ENCODE measurements at places on chromosomes 4 and X.
A peak's percentile ranks its signal among the peaks of the same experiment; 100 is the strongest.

GRCh38 chrX:94830717-94831116, 1156.7 kb downstream of the FAM133A start:
- DNase-seq = no peak

DNA sequence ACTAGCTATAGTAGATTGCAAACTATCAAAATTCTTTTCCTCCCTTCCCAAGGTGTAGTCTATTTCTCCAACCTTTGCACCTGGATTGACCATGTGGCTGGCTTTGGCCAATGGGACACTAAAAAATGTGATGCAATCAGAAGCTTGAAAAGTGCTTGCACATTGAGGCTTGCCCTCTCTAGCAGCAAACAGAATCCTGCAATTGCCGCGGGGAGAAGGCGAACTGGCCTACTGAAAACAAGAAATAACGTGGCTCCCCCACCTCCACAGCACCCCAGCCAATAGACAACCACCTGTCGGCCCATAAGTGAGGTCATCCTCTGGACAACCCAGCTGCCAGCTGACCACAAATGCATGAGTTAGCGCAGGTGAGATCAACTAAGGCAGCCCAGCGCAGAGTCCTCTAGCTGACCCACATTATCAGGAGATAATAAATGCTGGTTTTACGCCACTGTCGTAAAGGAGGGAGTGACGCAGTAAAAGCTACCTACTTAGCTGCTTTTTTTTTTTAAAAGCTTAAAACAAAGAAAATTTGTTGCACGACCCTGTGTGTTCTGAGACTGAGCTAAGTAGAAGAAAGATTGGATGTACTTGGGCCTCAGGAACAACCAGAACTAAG, 95.2 kb downstream of the GK start:
- no peak for DNase-seq

GRCh38 chr4:102783006-102783405, 22.2 kb upstream of the MANBA start:
- no peak for DNase-seq

GRCh38 chr4:47839259-47839658, 1.4 kb upstream of the CORIN start:
- DNase-seq = no peak

GRCh38 chr4:160795216-160795615, 1368.6 kb downstream of the FSTL5 start:
- DNase-seq = no peak

- no peak for DNase-seq
Measured at GRCh38 chrX:147741776-147742175, 169.9 kb upstream of the FMR1 start.

DNA sequence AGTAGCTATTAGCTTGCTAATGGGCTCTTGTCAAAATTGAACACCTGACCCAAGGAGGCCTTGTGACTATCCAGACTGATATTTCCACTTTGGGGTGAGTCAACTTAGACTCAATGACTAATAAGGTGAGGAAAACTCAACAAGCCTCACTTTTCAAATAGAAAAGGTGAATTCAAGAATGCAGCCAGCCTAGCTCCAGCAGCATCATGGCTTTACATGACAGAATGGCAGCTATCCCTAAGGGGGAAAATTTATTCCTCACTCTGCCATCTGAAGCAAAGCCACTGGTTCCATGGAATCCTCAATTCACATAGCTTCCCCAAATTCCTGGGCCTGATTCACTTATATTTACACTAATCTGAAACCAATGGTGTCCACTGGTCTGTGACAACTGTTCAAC, 29.1 kb upstream of the RAB9B start:
- no peak for DNase-seq

- no peak for DNase-seq
Measured at GRCh38 chr4:16824278-16824806, 74.1 kb downstream of the LDB2 start.

DNA sequence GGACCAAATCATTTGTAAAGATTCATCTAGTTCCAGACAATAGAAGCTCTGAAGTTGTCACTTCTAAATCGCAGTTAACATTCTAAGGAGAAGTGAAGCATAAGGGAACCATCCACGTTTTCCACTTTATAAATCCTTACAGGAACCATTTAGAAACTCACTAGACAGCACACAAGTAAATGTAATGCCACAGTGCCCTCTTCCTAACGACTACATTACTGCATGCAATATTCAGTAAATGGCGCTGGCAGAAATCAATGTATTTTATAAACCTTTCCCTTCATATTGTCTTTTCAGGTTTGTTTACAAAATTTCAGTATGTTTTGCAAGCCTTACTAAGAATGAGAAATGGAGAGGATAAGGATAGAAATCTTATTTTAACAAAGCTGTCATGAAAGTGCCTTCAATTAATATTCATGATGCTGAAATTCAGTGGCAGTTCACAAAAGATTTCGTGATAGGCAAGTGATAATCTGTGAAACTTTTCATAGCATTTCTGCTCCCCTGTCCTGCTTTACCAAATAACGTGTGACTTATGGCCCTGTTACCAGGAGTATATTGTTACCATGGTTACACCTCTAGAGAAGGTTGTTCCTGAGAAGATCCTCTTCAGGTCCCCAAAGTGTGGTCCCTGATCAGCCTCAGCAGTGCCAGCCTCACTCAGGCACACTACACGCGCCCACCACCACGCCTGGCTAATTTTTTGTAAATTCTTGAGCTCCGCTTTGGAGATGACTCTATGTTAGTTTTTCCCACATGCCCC, 54.2 kb downstream of the TMA16 start:
- no peak for DNase-seq

DNA sequence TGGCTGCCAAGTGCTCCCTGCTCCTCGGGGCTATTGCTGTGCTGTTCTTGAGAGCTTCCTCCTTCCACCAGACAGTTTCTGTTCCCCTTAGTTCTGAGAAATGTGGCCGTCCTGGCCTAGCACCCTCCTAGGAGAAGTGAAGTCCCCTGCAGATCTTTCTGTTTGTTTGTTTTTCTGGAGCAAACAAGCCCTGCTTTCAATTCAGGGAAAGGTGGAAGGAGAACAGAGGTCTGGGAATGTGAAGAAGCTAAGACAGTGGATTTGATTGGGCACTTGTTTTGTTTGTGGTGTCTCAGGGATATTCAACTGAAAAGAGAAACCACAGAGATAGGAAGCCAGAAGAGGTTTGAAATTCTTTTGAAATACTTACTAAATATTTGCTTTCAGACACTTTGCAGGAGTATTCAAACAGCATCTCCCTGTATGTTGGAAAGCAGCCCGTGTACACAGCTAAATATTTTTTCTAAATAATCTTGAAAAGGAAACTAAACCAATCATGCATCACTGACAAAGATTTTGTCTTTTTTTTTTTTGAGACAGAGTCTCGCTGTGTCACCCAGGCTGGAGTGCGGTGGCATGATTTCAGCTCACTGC, 36.5 kb upstream of the PPM1K start:
- DNase-seq = no peak

DNA sequence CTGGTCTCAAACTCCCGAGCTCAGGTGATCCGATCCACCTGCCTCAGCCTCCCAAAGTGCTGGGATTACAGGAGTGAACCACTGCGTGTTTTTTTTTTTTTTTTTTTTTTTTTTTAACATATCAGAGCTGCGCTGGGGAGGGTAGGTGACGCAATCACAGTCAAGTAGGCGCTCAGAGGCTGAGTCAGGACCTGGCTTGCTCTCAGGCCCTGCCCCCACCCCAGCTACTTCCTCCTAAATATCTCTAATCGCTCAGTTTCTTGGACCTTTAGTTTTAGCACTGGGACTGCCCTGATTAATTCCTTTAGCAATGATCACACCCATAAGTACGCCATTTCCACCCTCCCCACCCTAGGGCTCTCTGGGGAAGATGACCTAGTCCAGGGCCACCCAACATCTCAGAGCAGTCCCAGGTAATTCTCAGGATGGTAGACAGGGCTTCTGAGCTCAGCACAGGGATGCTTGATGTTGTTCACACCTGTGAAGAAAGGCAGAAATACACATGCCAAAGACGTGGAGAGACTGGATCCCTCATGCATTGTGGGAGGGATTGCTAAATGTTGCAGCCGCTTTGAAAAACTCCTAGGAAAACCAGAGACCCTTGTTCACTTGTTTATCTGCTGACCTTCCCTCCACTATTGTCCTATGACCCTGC, 50.2 kb downstream of the DDX3X start:
- peak; percentile 3 for DNase-seq

DNA sequence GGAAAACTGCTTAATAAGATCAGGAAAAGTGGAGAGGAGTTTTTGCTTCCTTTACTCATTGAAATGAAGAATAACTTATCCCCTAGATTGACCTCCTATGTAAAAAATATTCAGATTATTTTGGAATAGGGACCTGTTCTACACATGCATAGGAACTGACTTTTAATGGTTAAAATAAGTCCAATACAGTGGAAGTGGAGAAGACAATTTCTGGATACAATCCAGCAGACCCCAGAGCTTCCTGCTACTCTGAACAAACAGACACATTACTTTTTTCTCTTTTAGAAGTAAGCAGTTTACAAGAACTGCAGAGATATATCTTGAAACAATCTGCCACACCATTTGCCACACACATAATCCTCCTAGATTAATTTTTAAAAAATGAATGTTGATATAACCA, 129.7 kb downstream of the PPA2 start:
- DNase-seq = no peak

- no peak for DNase-seq
Measured at GRCh38 chr4:141352331-141352730, 131.6 kb downstream of the ZNF330 start.

- DNase-seq = no peak
Measured at GRCh38 chr4:74376888-74377483, 12.0 kb downstream of the EREG start.

DNA sequence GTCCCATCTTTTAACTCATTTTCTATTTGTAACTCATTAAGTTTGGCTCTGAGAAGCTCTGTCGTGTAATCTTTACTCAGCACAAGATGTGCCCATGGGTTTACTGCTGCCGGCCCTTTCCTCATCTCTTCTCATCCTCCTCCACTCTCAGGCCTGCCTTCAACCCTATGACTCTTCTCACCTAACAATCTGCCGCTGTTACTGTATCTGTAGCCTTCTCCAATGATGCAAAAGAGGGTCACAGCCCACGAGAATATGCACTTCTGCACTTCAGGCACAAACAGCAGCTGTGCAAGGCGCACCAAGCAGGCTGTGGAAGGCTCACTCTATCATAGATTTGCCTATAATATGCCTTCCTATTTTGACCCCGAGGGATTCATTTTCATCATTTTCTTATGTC, 546.5 kb upstream of the GALNTL6 start:
- DNase-seq = no peak

- peak; percentile 17 for DNase-seq
Measured at GRCh38 chr4:145805490-145805889, 125.5 kb downstream of the C4orf51 start.

GRCh38 chr4:26252349-26253025, 68.3 kb upstream of the RBPJ start:
- no peak for DNase-seq

DNA sequence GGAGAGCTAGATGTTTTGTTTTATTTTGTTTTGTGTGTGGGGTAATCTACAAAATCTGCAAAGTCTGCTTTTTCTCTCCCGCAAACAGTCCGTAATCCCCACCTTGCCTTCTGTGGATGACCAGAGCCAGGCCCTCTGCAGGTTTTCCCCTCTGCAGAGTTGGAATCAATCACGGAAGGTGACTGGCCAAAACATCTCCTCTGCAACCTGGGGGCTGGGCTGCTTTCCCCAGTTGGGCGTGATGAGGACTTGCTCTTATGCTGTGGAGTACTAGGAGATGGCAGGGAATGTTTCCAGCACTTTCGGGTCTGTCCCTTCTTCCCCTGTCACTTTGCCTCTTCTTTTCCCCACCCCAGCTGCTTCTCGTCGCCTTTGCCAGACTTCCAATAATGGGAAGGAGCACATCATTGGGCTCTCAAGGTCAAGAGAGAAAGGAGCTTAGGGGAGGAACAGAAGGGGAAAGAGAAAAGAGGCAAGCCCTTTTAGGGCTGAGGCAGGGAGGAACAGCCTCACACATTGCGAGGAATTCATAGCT, 1.1 kb downstream of the TMEM35A start:
- DNase-seq = no peak

GRCh38 chr4:146018247-146018646, 79.6 kb upstream of the ZNF827 start:
- no peak for DNase-seq

DNA sequence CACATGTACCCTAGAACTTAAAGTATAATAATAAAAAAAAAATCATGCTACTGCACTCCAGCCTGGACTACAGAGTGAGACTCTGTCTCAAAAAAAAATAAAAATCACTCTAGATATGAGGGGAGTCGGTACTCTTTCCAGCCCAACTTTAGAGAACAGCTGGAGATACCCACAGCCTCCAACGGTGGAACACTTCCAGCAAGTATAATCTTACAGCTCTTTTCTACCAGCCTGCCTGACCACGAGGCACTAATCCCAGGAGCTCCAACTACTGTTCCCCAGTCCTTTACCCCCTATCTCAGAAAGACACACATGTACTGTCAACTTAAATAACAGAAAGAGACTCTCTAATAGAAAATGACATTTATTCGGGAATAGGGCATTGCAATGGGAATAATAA, 46.8 kb downstream of the STEEP1 start:
- no peak for DNase-seq

DNA sequence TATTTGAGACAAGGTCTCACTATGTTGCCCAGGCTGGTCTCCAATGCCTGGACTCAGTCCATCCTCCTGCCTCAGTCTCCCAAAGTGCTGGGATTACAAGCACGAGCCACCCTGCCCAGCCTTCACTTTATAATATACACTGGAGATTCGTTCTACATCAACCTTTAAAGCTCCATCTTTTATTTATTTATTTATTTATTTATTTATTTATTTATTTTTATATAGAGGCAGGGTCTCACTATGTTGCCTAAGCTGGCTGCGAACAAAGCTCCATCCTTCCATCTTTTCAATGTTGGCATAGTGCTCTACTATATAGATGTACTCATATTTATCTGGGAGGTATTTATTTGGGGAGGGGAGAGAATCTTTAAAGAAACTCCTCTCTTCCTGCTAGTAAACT, 1.7 kb upstream of the KDR start:
- no peak for DNase-seq

- no peak for DNase-seq
Measured at GRCh38 chr4:148434075-148434773, 8.0 kb downstream of the NR3C2 start.

DNA sequence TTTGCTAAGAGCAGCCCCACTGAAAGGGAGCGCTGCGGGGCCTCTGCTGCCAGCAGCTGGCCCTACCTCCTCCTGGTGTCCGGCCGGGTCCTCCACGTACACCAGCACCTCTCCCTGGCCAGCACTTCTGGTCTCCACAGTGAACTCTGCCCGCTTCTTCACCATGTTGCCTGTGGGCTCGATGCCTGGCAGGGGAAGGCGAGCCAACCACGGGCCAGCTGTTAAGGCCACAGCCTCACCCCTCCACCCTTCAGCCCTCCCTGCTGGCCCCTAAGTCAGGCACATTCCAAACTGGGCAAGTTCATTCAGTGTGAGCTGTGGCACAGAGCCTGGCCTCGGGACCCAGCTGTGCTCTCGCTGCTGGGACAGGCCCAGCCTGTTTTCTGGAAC, 7.8 kb downstream of the FLNA start:
- no peak for DNase-seq

GRCh38 chrX:346034-346813, 27.6 kb upstream of the GTPBP6 start:
- DNase-seq = no peak

GRCh38 chrX:1554469-1555210, 17.7 kb upstream of the P2RY8 start:
- no peak for DNase-seq
